IPS-NIHi11 (cell line): ENCODE measurements at places on chromosomes 7 and 10.

DNA sequence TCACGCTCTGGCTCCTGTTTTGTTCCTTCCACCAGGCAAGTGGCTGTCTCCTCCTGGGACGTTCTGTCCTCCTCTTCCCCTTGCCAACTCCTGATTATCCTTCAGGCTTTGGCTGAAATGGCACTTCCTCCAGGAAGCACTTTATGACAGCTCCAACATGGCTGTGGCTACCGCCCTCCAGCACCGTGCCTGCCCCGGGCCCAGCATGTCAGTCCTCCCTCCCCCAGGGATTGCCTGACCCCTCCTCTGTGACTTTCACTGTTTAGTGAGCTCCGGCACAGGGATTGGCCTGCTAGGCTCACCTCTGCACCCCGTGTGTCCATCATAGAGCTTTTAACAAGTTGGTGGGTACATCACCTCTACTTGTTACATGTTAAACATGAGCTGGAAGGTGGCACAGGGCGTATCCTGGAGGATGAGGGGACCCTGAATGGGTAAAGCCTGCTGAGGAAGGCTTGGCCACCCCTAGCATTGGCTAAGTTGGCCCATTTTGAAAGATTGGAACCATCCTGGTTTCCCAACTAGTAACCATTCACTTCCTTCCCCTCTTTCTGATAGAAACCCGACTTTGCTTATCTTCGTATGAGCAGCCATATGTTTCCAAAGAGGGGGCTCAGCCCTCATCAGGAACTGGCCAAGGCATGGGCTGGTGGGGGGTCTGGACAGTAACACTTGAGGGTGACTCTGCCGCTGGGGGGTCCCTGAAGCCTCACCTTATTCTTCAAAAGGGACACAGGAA lies 10.5 kb upstream of the ADAMTS14 start:
- DNase-seq = no peak

- DNase-seq = no peak
Observed at GRCh38 chr7:106110238-106110560, 1.9 kb downstream of the SYPL1 start.

- no peak for DNase-seq
Observed at GRCh38 chr7:123665157-123665556, 9.5 kb downstream of the LMOD2 start.

DNA sequence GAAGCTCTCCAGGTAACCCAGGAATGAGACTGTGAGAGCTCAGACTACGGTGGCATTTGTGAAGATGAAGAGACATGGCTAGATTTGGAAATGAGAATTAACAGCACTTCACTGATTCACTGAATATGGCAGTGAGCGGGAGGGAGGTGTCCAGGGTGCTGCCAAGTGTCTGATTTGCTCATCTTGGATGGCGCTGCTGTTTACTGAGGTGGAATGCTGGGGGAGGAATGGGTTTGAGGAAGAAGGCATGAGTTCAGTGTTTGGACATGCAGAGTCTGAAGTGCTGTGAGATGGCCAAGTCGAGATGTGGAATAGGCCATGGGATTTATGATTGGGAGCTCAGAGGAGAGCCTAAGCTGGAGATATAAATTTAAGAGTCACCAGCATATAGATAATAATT lies 437.1 kb upstream of the NPVF start:
- DNase-seq = no peak

GRCh38 chr10:28566458-28567015 lies 33.6 kb downstream of the WAC start:
- no peak for DNase-seq
